ENCODE measurements at places on chromosomes 2 and 18.

GRCh38 chr18:24975496-24976372 is 376.2 kb downstream of the ZNF521 start:
- no peak for DNase-seq

- DNase-seq, result no peak
These were observed at the start of gene SLC66A3 for GRCh38 chr2:11155381-11156035. Gene SLC66A3 (plus strand): TSS chr2:11155467. CDS start chr2:11155547, 80 bp downstream.

DNA sequence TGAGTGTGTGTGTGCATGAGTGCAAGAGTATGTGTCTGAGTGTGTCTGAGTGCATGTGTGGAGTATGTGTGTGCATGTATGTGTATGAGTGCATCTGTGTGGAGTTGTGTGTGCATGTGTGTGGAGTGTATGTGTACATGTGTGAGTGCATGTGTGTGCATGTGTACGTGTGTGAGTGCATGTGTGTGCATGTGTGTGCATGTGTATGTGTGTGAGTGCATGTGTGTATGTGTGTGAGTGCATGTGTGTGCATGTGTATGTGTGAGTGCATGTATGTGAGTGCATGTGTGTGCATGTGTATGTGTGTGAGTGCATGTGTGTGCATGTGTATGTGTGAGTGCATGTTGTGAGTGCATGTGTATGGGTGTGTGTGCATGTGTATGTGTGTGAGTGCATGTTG is 23.7 kb downstream of the TOGARAM2 start:
- DNase-seq, result no peak

DNA sequence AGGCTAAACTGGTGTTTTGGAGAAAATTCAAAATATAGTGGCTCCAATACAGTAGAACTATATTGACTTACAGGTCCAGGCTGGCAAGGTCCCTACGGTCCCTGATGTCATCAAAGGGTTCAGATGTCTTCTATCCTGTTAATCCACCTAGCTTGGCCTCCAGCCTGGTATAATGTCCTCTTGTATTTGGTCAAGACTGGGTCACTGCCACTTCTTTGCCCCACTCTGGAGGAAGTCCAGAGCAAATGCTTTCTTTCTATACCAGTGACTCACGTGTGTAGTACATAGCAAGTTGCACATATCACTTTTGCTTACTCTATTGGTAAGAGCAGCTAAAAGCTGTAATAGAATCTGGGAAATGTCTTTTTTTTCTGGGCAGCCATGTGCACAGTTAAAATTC is 80.8 kb downstream of the LCLAT1 start:
- DNase-seq, result no peak

GRCh38 chr2:106269591-106270291 is 75.6 kb upstream of the UXS1 start:
- peak; percentile 64 for DNase-seq

- no peak for DNase-seq
These were observed 2.4 kb downstream of the LRRFIP1 start for GRCh38 chr2:237629739-237630138.

GRCh38 chr2:223554923-223555322 is 47.2 kb downstream of the SCG2 start:
- no peak for DNase-seq

- DNase-seq, result no peak
These were observed 2.6 kb downstream of the RAMP1 start for GRCh38 chr2:237861875-237862527.

DNA sequence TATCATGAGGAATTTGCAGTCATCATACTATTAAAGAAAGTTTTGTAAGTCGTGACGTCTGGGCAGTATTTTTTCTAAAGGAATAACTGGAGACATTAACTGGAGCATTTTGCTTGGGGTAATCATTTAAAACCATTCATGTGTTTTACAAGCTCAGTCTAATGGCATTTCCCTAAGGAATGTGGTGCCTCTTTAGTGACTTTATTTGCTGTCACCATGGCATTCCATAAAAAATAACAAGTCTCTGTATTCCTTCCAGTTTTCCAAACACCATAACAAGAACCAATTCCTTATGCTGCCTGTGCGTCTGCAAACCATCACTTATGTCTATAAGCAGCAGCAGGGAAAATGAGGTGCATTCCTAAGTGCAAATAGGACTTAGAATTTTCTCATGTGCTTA is 82.8 kb downstream of the EPB41L3 start:
- no peak for DNase-seq

GRCh38 chr18:45161850-45162249 is 453.4 kb upstream of the SLC14A2 start:
- no peak for DNase-seq

DNA sequence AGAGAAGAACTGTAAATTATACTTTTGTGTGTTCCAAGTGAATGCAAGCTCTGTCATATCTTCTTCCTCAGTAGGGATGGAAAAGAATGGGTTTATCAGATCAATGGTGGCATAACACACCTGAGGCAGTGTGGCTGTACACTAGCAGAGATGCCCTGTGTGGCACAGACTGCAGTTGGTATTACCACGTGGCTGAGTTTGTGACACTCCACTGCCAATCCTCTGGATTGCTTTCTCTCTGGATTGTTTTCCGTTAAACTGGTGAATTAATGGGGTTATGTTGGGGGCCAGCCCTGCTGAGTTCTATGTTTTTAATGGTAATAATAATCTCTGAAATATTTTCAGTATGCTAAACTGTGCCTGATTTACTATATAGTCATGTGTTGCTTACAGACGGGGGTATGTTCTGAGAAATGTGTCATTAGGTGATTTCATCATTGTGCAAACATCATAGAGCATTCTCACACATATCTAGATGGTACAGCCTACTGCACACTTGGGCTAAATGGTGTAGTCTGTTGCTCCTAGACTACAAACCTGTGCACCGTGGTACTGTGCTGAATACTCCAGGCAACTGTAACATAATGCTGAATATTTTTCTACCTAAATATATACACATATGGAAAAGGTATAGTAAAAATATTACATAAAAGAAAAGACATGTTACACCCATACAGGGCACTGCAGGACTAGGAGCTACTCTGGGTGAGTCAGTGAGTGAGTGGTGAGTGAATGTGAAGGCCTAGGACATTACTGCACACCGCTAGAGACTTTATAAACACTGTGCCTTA is 84.7 kb upstream of the ST6GAL2 start:
- DNase-seq, result no peak

GRCh38 chr18:49021076-49021432 is 70.3 kb upstream of the SMAD7 start:
- no peak for DNase-seq

DNA sequence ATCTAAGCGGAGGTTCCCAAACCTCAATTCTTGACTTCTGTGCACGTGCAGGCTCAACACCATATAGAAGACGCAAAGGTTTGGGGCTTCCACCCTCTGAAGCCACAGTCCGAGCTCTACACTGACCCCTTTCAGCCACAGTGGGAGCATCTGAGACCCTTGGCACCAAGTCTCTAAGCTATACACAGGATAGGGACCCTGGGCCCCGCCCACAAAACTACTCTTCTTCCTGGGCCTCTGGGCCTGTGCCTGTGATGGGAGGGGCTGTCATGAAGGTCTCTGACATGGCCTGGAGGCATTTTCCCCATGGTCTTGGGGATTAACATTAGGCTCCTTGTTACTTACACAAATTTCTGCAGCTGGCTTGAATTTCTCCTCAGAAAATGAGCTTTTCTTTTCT is 1374.1 kb upstream of the NXPH2 start:
- DNase-seq, result no peak

GRCh38 chr18:66724664-66725356 is 120.9 kb upstream of the CDH19 start:
- DNase-seq, result no peak

GRCh38 chr2:191539068-191539467 is 138.9 kb upstream of the NABP1 start:
- DNase-seq, result peak; percentile 43

GRCh38 chr2:105890856-105891255 is 146.1 kb downstream of the NCK2 start:
- DNase-seq, result no peak
